ENCODE measurements at places on chromosomes 1 and 21.

DNA sequence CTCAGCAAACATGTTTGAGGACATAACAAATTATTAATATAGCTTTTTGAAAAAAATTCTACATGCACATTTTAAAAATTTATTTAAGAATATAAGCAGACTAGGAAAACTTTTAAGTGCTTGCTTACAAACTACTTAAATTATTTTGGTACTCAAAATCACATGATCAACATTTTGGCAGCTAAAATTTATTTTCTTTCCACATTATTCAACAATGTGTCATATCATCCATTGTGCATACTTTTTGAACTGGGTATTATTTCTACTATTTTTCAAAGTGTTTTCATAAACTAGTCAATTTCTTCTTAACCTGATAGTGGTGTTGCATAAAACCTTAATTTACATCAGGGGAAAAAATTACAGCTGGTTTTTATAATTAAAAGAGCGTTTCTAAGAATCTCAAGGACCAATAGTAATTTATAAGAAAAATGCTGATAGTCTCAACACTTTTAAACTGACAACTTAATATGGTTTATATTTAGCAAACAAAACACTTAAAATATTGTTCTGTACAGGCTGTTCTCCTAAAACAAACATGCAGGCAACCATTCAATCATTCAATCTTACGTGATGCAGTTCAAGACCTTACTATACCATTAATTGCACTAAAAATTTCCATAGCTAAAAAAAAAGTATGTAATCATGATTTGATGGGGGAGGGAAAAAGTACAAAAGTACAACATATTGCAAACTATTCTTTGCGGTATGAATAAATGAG lies 105.0 kb downstream of the GPATCH2 start:
- DNase-seq, result no peak

DNA sequence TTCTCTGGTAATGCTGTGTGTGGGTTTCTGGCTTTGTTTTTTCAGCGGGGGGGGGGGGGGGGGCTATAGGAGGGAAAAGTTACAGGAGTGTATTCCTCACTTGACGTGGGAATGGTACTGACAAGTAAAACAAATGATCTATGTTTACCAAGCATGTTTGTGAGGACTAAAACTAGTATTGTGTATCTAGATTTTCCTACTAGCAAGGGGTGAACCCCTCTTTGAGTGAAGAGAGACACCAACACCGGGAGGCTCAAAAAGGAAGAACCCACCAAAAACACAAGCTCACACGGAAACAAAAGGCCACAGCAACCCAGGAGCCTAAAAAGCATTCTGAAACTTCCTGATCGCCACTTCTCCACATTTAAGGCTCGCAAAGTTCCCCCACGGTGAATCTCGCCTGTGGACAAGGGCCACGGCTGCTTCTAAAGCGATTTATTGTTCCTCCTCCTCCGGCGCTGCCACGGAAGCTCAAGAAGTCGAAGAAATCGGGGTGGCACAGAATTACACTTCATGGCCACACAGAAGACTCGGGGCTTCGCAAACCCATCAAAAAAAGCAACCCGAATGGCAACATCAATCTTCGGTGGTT lies 703 bp downstream of the PUM1 start:
- DNase-seq, result no peak

GRCh38 chr21:35819134-35819533 lies 241.2 kb downstream of the SETD4 start:
- no peak for DNase-seq

GRCh38 chr1:6245869-6246496 lies 2.0 kb downstream of the HES3 start:
- no peak for DNase-seq

- DNase-seq, result no peak
Observed at GRCh38 chr21:43985690-43986251, 26.3 kb upstream of the TRAPPC10 start.

GRCh38 chr21:34887105-34887442 lies 162.0 kb downstream of the RUNX1 start:
- no peak for DNase-seq

- no peak for DNase-seq
Observed at GRCh38 chr1:241950390-241950789, 7.2 kb upstream of the BECN2 start.

GRCh38 chr21:39654951-39655350 lies 42.2 kb downstream of the B3GALT5 start:
- no peak for DNase-seq

GRCh38 chr21:41365377-41366107 lies 3.7 kb downstream of the MX2 start:
- no peak for DNase-seq

DNA sequence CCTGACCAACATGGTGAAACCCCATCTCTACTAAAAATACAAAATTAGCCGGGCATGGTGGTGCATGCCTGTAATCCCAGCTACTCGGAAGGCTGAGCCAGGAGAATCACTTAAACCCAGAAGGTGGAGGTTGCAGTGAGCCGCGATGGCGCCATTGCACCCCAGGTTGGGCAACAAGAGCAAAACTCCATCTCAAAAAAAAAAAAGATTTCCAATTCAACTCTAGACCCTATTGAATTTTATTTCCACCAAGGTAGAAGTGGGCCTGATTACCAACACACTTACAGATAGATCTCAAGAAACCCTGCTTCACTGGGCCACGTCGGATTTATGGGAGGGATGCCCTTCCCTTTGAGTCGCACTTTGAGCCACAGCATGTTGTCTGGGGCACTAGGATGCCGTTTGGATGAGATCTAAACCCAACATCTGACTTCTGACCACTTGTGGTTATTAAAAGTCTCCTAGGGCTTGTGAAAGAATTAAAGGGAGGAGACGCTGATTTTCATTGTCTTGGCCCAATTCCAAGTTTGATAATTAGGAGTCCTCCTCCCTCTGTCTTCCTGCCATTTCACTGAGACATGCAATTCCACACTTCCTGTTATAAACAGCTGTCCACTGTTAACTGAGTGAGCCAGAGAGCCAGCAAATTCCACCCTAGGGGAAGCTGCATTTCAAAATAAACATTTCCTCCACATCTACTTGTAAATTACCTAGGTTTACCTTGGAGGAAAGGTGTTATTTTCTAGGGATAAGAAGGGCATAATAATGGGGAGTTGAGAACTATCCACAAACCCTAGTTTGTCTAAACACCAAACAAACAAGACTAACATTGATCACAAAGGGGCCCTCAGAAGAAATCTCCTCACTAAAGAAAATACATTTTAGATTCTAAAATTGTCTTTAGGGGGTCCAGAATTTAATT lies 5.2 kb upstream of the RERE start:
- no peak for DNase-seq

DNA sequence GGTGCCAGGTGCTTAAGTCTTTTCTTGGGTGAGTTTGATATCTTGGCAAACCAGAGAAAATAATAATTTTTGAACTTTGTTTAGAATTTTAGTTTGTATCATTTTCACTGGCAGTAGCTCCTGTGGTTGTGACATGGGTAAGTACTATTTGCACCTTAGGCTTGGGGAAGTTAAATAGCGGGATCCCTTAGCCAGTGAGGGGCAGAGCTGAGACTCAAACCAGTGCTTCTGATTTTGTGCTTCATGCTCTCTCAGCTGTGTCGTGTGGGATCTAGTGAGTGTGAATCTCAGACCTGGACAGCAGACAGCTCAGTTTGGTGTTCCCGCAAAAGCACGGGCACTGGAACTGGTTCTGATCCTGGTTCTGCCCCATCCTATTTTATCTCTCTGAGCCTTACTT lies 9.6 kb downstream of the PRCC start:
- no peak for DNase-seq

GRCh38 chr1:224433701-224434672 lies 610 bp downstream of the WDR26 start:
- no peak for DNase-seq

DNA sequence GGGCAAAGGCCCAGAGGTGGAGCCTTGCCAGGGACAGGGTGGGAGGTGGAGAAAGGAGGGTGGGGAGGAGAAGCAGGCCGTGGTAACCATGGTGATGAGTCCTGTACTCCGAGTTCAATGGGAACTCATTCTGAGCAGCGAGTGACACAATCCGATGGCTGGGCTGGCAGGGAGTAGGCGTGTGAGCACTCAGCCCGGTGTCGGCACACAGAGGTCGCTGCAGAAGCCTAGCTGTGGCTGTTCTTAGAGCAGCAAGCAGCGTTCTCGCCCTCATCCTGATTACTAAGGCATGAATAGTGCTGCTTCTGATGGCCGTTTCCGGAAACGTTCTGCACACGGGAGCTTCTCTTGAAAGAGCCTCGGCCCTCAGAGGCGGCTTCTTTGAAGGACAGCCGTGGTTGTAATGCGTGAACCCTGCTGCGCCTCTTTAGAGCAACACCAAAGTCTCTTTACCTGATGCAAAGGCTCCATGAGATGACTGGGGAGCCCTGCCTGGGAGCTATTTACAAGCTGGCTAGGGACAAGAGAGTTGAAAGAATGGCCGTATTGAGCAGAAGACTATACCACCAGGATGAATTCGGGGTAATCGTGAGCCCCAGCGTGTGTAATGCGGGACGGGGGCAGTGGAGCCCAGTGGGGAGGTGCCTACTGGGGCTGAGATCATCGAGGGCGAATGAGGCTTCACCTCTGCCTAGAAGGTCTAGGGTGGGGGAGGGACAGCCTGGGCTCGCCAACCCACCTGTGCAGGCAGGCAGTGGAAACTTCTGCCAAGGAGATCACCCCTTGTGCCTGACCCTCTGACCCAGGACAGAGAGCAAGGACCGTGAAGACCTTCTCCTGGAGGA lies 72.8 kb upstream of the PAX7 start:
- DNase-seq, result no peak

DNA sequence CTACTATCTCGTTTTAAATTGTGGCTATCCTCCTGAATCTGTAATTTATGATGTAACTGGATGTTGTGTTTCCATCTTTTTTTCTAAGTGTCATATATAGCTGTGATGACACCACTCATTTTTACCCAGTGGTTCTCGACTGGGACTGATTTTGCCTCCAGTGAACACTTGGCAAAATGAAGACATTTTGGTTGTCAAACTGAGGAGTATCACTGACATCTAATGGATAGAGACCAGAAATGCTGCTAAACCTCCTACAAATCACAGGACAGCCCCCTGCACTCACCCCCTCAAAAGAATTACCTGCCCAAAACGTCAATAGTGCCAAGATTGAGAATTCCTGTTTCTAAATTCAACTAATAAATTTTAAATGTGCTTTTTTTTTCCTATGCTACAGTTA lies 1.9 kb downstream of the TRMT13 start:
- no peak for DNase-seq

DNA sequence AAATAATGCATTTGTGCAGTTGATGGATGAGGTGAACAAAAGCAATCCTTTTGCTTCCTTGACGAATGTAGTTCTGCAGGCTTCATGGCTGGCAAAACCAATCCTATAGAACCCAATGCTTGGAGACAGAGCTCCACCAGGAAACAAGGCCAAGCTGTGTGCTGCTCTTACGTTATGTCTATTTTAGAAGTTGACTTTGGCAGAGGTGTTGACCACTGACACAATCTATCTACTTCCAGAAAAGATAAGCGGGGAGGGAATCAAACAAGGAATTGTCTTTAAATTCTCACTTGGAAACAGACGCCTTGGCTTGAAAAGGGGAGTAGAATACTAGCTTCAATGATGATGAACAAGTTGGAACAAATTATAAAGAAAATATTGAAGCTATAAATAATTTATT lies 211.2 kb downstream of the SETD4 start:
- DNase-seq, result no peak

- no peak for DNase-seq
Observed at GRCh38 chr21:46474382-46474781, 15.7 kb downstream of the DIP2A start.

DNA sequence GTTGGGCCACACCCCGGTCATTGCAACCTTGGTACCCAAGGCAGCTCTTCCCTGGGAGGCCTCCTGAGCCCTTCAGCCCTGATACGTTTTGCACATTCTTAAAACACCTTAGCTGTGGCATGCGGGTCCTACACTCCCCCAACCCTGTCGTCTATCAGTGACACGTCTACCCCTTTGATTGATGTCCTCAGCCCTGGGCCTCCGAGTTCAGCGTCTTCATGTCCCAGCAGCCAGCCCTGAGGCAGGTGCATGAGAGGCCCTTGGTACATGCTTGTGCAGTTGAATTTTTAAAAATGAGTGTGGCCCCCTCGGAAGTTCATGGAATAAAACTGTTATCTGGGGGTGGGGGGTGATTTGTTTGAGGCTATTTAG lies 38.9 kb upstream of the ADARB1 start:
- DNase-seq, result no peak

GRCh38 chr21:45372732-45373355 lies 32.1 kb upstream of the COL18A1 start:
- no peak for DNase-seq

- no peak for DNase-seq
Observed at GRCh38 chr1:202029171-202029665, 18.8 kb downstream of the ELF3 start.

DNA sequence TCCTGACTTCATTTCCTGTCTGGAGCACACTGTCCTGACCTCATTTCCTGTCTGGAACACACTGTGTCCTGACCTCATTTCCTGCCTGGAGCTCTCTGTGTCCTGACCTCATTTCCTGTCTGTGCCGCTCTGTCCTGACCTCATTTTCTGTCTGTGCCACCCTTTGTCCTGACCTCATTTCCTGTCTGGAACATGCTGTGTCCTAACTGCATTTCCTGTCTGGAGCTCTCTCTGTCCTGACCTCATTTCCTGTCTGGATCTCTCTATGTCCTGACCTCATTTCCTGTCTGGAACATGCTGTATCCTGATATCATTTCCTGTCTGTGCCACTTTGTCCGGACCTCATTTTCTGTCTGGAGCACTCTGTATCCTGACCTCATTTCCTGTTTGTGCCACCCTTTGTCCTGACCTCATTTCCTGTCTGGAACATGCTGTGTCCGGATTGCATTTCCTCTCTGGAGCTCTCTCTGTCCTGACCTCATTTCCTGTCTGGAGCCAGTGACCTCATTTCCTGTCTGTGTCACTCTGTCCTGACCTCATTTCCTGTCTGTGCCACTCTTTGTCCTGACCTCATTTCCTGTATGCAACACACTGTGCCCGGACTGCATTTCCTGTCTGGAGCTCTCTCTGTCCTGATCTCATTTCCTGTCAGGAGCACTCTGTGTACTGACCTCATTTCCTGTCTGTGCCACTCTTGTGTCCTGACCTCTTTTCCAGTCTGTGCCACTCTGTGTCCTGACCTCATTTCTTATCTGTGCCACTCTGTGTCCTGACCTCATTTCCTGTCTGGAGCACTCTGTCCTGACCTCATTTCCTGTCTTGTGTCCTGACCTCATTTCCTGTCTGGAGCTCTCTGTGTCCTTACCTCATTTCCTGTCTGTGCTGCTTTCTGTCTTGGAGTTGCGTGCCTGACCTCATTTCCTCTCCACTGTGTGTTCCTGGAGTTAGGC lies 27.6 kb downstream of the SKI start:
- DNase-seq, result peak; percentile 97

- DNase-seq, result no peak
Observed at GRCh38 chr1:14791654-14792053, 193.2 kb downstream of the KAZN start.

- no peak for DNase-seq
Observed at GRCh38 chr1:166165661-166166328, 1.0 kb downstream of the FAM78B start.

- DNase-seq, result no peak
Observed at GRCh38 chr1:202915146-202915545, 11.9 kb downstream of the KLHL12 start.

- no peak for DNase-seq
Observed at GRCh38 chr21:18006691-18007090, 187.5 kb upstream of the C21orf91 start.

- DNase-seq, result no peak
Observed at GRCh38 chr1:169495046-169495775, 9.5 kb upstream of the SLC19A2 start.

- DNase-seq, result no peak
Observed at GRCh38 chr1:93818570-93818959, 60.4 kb downstream of the DNTTIP2 start.

Measured in GF-D8 (cell line).